ENCODE measurements at places on chromosomes 2 and 18.

GRCh38 chr2:72896446-72896845, 9.2 kb downstream of the SPR start:
- DNase-seq: no peak

DNA sequence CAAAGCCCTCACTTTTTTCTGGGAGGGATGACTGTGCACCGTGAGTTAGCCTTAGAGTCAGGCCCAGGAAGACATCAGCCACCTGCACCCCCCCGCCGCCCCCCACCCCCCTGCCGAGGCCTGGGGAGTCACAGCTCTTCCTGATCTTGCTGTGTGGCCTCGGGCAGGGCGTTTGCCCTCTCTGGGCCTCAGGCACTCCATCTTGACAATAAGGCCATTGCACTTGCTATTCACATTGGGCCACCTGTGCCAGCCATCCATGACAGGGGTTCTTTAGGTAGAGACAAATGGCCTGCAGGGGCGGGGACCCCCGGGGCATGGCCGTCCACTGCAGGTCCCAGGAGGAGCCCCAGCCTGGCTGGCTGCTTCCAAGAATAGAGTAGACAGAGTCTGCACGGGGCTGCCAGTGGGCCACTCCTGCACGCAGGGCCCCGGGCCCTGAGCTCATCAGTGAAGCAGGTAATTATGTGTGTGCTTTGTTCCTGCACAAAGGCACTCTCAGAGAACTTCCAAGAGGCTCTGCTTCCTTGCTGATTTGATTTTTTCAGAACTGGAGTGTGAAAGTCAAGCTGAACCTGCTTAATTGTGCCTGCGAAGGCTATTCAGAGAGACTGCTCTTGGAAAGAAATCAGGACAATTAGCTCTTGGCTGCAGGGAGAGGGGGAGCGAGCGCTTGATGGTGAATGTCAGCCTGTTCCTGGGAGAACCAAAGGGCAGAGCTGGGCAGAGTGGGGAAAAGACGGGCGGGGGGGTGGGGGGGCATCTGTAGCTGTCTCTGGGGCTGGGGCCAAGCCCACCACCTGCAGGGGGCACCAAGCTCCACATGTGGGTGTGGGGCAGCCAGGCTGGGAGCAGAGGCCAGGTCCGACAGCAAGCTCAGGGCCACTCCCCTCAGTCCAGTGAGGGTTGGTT, 40.3 kb downstream of the RRM2 start:
- DNase-seq: no peak

- no peak for DNase-seq
Measured at GRCh38 chr2:172366596-172367150, 60.7 kb upstream of the ITGA6 start.

GRCh38 chr2:240201866-240202265, 61.4 kb upstream of the OTOS start:
- DNase-seq: no peak

DNA sequence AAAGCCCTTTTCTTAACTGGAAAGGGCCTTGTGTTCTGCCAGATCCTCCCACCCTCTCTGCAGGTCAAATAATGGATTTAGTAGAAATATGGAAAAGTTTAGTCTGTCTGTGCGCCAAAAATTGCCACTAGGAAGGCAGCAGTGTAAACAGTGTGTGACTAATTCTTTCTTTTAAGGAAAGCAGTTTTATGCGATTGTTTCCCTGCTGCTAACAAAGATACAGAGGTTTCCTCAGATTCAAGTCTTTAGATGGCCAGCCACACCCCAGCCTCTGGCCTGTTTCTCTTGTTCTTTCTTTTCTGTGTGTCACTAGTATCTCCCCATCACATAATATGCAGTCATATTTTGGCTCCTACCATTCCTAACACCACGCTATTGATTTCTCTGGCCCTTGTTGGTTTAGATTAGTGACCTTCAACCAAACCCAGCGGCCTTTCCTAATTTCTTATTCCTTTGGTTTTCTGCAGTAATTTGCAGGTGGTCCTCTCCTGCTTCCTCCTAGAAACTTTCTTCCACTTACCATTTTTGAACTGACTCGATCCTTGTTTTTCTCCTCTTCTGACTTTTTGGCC, 157.4 kb downstream of the LTBP1 start:
- DNase-seq: no peak

- no peak for DNase-seq
Measured at GRCh38 chr18:57705011-57705410, 83.4 kb upstream of the NARS1 start.

DNA sequence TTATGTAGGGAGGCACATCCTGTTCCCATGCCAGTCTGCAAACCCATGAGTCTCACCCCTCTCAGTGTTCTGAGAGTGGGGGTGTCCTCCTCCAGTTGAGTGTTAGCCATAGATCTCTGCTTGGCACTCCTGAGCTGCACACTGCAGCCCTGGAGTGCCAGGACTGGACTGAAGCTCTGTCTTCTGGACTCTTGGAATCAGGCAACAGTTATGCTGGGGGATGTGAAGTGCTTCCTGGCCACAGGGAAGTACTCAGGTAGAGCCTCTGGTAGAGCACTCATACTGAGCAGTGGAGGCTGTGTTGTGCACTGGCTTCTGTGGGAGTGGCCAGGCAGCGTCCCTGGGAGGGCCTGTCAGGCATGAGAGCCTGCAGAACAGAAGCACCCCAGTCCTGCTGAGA, 43.0 kb downstream of the SERPINB7 start:
- DNase-seq: no peak

GRCh38 chr2:8196316-8196715, 485.5 kb upstream of the ID2 start:
- no peak for DNase-seq

DNA sequence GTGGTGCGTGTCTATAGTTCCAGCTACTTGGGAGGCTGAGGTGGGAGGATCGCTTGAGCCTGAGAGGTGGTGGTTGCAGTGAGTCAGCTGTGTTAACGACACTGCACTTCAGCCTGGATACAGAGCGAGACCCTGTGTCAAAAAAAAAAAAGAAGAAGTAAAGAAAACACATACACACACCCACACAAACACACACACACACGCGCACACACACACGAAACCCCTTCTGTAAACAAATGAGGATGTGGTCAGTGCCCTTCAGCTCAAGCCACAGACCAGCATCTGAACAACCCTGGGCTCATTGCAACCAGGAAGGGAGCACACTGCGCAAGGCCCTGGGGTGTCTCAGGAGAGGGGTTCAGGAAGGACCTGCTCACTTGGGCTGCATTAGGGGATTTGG, 47.9 kb upstream of the KCNF1 start:
- DNase-seq: no peak

DNA sequence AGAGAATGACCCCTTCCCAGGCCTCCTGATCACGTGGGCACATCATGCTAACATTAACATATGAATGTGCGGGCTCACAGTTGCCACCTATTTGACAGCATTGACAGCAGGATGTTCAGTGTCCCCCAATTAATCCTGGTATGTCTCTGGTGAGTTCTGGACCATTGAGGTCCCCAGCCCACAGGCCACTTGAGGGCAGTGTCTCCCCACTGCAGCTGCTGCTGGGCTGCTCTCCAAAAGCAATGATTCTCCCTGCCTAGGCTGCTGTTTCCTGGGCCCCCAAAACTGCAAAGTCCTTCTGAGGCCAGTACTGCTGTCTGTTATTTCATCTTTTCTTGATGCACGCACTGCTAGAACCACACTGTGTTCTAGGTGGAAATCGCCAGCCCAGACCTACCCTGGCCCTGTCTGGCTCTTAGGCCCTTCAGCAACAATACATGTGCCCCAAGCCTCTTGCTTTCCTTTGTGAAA, 52.7 kb upstream of the MAPK4 start:
- DNase-seq: no peak
